ENCODE measurements at places on chromosomes 6 and 20. TPM values are rescaled to one million over a fixed set of nuclear protein-coding genes. Genes with fewer than 3 reads are reported as not detected.

Gene SYCP2
- total RNA-seq, result 0.62 TPM

Gene HLA-DQA1
- total RNA-seq, result not detected

Gene LRP11
- 36.5 TPM for total RNA-seq

Gene SLC25A27
- 0.83 TPM for total RNA-seq

Gene OTOR
- not detected for total RNA-seq

Gene MEI4
- not detected for total RNA-seq

Gene PRL
- total RNA-seq, result not detected

Gene MLIP
- total RNA-seq, result not detected

Gene PSORS1C1
- 4.2 TPM for total RNA-seq

Gene SMOC2
- not detected for total RNA-seq

Gene LHFPL5
- 0.12 TPM for total RNA-seq

Gene ADGB
- not detected for total RNA-seq

Gene SNAP25
- total RNA-seq, result 15.4 TPM

Gene CCN5
- 27.5 TPM for total RNA-seq

Gene NR2E1
- not detected for total RNA-seq

Gene RNF8
- 23.7 TPM for total RNA-seq
